Foreskin keratinocyte (primary cell): ENCODE measurements at places on chromosomes 2 and 18. TPM values are rescaled to one million over a fixed set of nuclear protein-coding genes. Genes with fewer than 3 reads are reported as not detected.

DNA sequence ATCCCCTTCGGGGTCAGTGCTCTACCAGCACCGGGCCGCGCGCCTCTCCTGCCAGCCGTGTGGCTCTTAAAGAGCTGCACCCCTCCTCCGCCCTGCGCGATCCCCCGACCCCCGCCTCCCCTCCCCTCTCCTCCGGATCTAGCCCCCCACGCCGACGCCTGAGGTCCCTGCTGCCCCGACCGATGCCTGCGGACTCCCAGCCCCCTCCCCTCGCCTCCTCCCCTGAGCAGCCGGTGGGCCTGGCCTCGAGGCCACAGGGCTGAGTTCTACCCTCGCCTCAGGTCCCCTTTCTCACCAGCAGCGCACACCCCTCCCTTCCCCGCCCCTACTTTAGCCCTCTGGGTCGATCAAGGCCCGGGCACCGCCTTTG lies 5.8 kb upstream of the SIX3 start:
- no peak for DNase-seq

DNA sequence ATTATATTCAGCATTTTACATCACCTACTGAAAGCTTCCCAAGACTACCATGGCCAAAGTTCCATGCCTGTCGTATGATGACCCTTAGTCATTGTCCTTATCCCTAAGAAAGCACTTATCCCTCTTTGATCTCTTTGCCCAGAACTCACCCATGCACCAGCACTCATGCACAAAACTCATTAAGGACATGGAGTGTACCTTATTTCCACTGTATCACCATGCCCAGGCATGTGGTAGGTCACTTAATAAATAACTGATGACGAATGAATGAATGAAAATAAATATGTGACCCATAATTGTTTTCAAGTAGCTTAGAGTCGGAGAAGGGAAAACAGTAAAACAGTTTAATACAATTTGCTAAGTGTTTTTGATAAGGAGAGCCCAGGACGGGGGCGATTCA lies 220.1 kb downstream of the IKZF2 start:
- DNase-seq = no peak

GRCh38 chr2:68238955-68239822 lies 13.1 kb downstream of the PPP3R1 start:
- DNase-seq = no peak

- peak; percentile 41 for DNase-seq
Measured at GRCh38 chr2:85245891-85246290, 81.9 kb downstream of the TGOLN2 start.

DNA sequence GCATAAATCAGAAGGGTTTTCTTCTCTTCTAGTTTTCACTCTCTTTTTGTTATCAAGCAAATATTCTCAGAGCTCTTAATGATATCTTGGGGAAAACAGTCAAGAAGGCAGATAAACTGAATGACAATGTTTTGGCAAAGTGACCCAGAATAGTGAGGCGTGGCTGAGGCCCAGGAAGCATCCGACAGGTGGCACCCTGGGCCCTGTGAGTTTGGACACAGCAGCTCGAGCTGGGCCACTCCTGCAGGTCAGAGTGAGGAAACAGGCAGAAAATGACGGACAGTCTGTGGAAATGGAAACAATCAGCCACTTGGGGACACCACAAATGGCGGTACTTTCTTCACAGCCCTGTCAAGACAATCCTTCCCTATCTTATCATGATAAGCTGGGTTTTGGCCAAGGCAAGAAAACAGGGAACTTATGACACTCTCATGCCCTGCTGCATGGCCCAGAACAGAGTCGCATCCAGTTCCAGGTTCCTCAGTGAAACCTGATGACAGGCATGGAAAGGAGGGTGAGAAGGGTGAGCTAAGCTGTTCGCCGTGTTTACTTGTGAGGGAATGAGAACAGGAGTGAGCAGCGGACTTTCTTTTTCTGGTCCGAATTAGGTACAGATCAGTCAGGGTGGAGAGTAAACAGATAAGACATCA lies 32.1 kb downstream of the MRPL44 start:
- DNase-seq = no peak

DNA sequence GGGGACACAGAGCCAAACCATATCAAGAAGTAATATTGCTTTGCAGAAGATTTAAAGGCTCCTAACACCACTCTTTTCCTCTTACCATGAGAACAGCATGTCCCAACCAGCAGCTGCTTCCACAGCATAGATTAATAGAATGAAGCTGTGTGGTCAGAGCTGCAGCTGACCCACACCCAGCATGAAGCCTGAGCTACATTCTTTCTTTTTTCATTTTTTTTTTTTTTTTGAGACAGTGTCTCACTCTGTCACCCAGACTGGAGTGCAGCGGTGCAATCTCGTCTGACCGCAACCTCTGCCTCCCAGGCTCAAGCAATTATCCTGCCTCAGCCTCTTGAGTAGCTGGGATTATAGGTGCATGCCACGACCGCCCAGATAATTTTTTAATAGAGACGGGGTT lies 289.8 kb downstream of the RAD51AP2 start:
- DNase-seq = no peak

- DNase-seq = no peak
Measured at GRCh38 chr2:145088756-145089155, 568.8 kb upstream of the ZEB2 start.

- DNase-seq = no peak
Measured at GRCh38 chr18:44922968-44923367, 242.3 kb downstream of the SETBP1 start.

GRCh38 chr2:71876542-71877451 lies 270.9 kb downstream of the CYP26B1 start:
- DNase-seq = no peak

GRCh38 chr2:24825883-24826772 lies 32.9 kb downstream of the CENPO start:
- no peak for DNase-seq

- DNase-seq = no peak
Measured at GRCh38 chr2:231204146-231204545, 5.7 kb downstream of the ARMC9 start.

GRCh38 chr2:34107811-34108210 lies 508.7 kb upstream of the FAM98A start:
- DNase-seq = no peak

DNA sequence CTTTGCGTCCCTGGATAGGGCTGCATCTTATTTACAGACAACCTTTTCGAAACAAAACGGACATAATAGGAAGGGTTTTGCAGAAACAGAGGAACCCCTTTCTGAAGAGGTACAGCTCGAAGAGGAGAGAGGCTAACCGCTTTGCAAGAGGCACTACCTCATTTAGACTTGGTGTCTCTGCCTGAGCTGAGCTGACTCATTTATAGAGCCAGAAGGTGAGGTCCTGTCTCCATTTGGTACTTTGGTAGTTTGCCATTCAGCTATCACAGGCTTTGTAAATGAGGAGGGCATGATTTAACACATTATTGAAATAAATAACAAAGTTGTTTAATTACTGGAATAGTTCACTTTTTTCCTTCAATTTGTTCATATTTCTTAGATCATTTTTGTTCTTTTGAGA lies 2.2 kb upstream of the NXPH2 start:
- no peak for DNase-seq

DNA sequence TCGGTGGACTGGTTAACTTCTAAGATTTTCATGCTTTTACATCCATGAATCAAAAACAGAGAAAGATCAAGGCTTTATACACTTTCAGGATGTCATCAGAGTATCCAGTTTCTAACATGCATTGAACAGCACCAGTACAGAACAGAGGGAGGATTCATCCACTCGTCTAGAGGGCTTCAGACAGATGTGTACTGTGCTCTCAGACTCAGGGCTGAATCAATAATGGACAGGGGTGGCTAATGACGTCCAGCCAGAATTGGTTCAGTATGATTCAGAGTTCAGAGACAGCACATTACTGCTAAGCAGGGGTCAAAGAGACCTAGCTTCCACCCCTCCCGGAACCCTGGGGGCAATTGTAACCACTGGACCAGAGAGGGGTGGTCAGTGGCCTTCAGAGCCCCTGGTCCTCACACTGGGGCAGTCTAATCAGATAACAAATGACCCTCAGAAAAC lies 37.3 kb downstream of the RNU4ATAC start:
- DNase-seq = no peak

GRCh38 chr18:40524881-40525280 lies 1430.2 kb upstream of the PIK3C3 start:
- no peak for DNase-seq

DNA sequence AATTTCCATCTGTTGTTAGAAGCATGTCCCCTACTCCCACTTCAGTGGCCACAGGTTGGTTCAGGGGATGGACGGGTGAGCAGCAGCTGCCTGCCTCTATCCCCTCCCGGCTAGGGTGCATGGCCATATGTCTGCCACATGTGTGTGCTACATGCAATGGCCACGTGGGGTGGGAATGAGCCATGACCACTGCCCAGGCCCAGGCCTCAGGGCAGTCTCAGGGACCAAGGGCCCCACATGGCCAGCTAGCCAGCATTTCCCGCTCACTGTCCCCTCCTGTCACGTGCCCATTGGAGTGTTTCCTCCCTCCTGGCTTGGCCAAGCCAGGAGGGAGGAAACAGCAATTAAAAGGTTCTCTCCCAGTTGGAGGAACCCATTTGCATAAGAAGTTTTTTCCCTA lies 117.1 kb downstream of the KCNS3 start:
- DNase-seq = no peak

GRCh38 chr2:234789556-234790325 lies 162.1 kb upstream of the SH3BP4 start:
- DNase-seq = no peak

DNA sequence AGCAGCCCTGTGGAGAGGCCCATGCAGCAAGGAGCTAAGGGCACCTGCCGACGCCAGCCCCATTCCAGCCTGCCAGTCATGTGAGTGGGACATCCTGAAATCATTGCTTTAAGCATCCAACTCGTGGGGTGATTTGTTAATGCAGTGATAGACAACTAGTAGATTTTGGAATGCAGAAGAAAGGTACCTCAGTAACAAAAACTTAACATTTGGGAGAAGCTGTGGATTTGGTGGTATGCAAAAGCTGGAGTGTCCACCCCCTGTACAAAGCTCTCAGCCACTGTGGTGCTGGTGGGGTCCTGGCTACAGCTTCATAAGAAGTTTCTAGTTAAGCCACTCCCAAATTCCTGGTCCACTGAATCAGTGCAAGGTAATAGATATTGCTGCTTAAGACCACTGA lies 37.2 kb upstream of the GNAL start:
- DNase-seq = no peak

DNA sequence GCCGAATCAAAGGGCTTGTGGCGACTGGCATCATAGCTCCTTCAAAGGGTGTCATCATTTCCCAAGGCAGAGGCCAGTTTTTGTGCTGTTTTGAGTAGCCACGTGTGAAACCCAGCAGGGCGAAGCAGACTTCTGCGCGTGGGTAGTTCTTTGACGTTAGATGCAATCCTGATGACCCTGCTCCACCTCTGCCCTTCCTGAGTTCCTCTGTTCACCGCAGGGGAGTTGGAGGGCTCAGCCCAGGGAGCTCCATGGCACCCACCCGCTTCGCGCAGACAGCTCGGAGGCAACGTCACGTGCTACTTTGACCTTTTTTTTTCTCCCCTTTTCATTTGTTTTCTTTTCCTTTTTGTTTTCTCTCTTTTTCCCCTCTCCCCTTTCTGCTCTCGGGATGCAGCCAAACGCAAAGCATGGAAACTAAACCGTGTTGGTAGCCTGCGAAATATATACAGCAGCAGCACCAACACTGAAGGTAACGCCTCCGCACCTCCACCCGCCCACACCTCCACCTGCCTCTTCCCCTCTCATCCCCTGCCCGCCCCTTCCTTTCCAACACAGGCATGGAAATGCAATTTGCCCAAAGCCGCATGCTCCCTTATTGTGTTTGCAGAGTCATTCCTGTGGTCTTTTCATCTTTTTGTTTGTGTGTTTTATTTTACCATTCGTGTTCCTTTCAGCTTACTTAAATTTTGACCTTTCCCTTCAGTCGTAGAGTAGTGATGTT lies 153.6 kb downstream of the GBX2 start:
- no peak for DNase-seq

The CCT4 gene
- total RNA-seq = 241 and 251 TPM in 2 replicates

The ACMSD gene
- not detected in 2 replicates for total RNA-seq

The GKN1 gene
- total RNA-seq = 0.41 TPM in 1 of 2 replicates, not detected in the other

The ALK gene
- total RNA-seq = not detected in 2 replicates

The OTOF gene
- not detected in 2 replicates for total RNA-seq

The ANKRD62 gene
- not detected in 2 replicates for total RNA-seq

The CFC1 gene
- total RNA-seq = not detected in 2 replicates

The ELMOD3 gene
- total RNA-seq = 14.1 and 14.8 TPM in 2 replicates

The ADAM23 gene
- total RNA-seq = 0.28 and 0.31 TPM in 2 replicates

The ATP6V1C2 gene
- total RNA-seq = 0.07 TPM in 2 replicates

The IL36RN gene
- total RNA-seq = 0.67 and 0.88 TPM in 2 replicates

The TTC27 gene
- total RNA-seq = 22.9 and 24.7 TPM in 2 replicates

The INPP5D gene
- 21.8 and 25.5 TPM in 2 replicates for total RNA-seq
